ENCODE measurements at places on chromosomes 4 and X.

- DNase-seq = peak; percentile 3
Measured at GRCh38 chr4:161937596-161937995, 226.2 kb downstream of the FSTL5 start.

DNA sequence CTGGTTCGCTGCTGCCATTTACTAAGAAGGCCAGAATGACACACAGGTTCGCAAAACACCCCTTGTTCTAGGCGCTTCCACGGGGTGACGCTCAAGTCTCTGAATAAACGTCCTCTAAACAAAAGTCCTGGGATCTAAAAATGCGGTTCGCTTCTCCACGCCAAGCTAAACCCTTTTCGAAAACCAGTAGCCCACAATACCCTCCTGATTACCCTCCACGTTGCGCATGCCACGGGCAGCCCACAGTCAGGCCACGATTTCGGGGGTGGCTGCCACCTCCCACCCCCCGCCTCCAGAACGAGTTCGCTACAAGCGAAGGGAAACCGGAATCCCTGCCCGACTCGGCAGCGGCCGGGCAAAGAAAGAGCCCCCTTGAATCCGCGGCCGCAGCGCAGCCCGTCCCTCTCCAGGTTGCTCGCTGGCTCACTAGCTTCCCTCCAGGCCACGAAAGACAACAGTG is 423 bp downstream of the RPL39 start:
- peak; percentile 37 for DNase-seq

- DNase-seq = no peak
Measured at GRCh38 chrX:69055193-69055592, 110.1 kb downstream of the PJA1 start.

- no peak for DNase-seq
Measured at GRCh38 chrX:56764975-56765791, 36.1 kb downstream of the NBDY start.

- no peak for DNase-seq
Measured at GRCh38 chr4:182802621-182803020, 114.6 kb downstream of the DCTD start.

- DNase-seq = peak; percentile 24
Measured at GRCh38 chr4:108118505-108118904, 50.2 kb downstream of the LEF1 start.

GRCh38 chrX:40849906-40850823 is 114.8 kb upstream of the MED14 start:
- DNase-seq = no peak

DNA sequence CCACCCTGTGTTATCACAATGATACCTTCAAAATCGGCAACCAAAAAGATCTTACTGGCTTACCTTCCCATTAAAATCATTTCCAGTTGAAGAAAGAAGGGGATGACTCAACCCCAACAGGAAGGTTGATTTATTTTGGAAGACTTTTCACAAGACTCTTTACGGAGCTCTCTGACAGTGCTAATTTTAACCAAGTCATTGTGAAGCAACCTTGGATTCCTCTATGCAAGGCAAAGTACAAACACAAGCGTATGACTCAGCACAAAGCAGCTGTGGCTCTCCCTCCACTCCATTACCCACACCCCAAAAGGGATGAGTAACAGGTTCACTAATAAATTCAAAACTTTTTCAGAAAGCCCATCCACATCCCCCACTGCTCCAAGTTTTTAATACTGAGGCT is 213.8 kb upstream of the FGF13 start:
- peak; percentile 83 for DNase-seq

GRCh38 chrX:525134-525533 is 105.5 kb upstream of the SHOX start:
- DNase-seq = no peak

DNA sequence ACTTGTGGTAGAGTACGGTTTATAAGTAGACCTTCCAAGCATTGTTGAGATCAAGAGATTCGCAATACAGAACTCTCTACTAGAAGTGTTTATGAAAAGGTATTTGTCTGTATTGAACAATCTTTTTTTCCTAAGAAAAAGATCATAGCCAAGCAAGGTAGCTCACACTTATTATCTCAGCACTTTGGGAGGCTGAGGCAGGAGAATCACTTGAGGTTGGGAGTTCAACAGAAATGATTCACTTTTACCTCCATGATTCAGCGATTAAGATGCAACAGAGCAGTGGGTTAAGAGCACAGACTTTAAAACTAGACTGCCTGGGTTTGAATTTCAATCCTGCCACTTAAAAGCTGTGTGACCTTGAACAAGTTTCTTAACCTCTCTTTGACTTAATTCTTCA is 74.3 kb downstream of the TMEM156 start:
- no peak for DNase-seq

- DNase-seq = peak; percentile 64
Measured at GRCh38 chrX:119887721-119888425, 7.8 kb upstream of the AKAP14 start.

- DNase-seq = peak; percentile 71
Measured at GRCh38 chr4:111991797-111992196, 153.5 kb upstream of the FAM241A start.

DNA sequence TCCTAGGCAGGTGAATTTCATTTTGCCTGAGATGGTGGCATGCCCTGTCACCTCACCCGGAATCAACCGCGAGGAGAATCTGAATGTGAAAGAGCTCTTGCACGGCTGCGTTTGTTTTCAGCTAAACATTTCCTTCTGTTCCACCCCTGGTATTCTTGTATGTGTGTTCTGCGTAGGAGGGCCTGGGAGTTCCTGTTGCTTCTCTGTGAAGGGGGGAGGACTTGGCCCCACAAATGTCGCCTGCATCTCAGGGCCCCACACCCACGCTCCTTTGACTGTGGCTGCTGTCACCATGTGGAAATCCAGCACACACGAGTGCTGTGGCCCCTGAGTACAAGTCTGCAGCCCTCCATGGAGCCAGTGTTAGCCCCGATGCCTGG is 45.8 kb upstream of the CLCN4 start:
- DNase-seq = no peak
